ENCODE measurements at places on chromosomes 4 and X.

GRCh38 chr4:122244764-122245163 lies 92.6 kb downstream of the BLTP1 start:
- DNase-seq, result no peak

DNA sequence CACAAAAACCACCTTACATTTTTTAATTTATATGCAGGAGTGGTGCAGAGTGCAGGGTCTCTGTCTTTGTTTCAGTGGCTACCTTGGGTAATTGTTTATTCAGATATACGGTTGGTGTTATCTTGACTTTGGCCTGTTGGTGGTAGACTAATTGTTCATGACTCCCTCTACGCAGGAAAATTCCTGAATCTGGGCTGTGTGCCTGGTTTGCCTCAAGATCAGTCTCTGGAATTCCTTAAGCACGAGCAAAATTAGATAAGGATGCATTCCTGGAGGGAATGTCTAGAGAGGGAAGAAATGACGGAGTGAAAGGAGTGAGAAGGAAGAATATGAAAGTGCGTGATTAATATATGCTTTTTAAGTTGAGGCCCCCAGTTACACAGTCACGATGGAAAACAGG lies 576.9 kb upstream of the PCDH10 start:
- no peak for DNase-seq

DNA sequence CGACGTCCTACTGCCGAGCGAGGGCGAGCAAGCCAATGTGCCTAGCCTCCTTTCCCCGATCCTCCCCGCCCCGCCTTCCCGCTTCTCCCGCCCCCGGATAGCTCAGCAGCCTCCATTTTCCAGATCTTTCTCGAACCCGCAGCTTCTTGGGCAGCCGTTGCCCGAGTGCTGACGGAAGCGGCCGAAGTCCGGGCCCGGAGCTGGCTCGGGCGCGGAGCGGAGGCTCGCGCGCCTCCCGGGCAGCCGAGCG lies 172 bp upstream of the HSPA4L start:
- DNase-seq, result peak; percentile 13

GRCh38 chrX:49230500-49231232 lies 2.5 kb downstream of the CACNA1F start:
- DNase-seq, result peak; percentile 46

- DNase-seq, result no peak
These were observed at the start of gene S100G for GRCh38 chrX:16649858-16650257. Gene S100G, plus strand, starts transcription at chrX:16650158. Its CDS starts 849 bp downstream, at chrX:16651007.

DNA sequence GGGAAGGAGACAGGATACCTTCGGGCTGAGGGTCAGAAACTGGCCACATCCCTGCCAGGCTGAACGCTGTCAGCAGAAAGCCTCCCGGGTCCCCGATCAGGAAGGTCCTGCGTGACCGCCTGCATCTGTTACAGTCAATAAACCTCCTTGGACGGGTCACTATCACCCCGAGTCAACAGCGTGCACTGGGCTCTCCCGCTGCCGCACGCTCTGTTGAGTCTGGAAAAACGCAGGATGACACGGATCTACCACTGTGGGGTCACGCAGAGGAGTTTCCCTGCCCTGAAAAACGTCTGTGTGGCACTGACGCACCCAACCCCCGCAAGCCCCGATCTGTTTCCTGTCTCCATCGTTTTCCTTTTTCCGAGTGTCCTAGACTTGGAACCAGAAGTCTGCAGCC lies 12.1 kb downstream of the PPP2R3B start:
- no peak for DNase-seq

DNA sequence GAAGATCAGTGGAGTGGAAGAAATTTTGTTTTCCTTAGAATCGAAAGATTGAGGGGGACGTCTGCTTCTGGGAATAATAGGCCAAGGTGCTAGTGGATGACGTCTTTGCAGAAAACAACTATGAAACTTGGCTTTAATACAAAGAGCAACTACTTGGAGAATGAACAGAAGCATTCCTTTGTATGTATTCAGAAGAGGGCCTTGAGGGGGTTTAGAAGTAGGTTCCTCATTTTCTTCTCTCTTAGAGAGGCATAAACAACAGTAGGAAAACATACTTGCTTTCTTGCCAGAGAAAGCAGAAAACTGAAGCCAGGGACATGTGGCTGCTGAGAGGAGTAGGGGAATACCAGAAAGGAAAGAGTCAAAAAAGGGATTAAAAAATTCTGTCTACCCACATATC lies 167.8 kb downstream of the ZNF330 start:
- DNase-seq, result no peak

GRCh38 chrX:38799995-38800580 lies 1.2 kb upstream of the MID1IP1 start:
- peak; percentile 30 for DNase-seq

- no peak for DNase-seq
These were observed 15.6 kb upstream of the FAM47E start for GRCh38 chr4:76235915-76236314.

DNA sequence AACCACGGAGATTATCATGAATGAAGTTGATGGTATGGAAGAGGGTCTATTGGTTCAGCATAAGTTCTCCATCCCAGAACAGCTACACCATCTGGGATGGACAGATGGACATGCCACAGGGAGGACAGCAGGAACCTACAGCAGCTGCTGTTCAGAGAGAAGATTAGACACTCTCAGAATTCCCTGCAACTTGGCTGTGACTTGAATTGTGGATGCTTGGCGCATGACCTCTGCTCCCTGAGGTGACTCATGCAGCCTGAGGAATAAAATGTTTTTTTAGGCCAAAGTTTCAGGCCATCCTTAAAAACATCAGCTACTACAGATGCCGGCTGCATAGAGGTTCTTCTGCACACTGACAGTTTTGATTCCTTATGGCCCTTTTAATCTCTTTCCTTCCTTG lies 97.3 kb downstream of the RS1 start:
- DNase-seq, result no peak

- no peak for DNase-seq
These were observed 24.5 kb downstream of the IL15 start for GRCh38 chr4:141660880-141661279.

DNA sequence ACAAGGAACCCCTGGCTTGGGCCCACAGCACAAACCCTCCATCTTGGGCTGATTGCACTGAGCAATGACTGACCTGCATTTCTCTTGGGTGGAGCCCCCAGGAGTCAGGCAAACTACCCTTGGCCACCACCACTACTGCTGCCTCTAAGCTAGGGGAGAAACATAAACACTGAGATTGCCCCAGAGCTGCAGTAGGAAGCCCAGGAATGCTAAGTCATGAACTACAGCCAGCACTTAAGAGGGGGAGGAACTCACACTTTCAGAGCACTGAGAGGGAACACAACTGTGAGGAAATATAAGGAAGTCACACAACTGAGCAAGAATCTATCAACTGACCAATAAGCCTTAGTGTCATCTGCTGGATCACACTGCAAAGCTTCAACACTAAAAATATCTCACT lies 111.6 kb upstream of the PPP3CA start:
- no peak for DNase-seq

DNA sequence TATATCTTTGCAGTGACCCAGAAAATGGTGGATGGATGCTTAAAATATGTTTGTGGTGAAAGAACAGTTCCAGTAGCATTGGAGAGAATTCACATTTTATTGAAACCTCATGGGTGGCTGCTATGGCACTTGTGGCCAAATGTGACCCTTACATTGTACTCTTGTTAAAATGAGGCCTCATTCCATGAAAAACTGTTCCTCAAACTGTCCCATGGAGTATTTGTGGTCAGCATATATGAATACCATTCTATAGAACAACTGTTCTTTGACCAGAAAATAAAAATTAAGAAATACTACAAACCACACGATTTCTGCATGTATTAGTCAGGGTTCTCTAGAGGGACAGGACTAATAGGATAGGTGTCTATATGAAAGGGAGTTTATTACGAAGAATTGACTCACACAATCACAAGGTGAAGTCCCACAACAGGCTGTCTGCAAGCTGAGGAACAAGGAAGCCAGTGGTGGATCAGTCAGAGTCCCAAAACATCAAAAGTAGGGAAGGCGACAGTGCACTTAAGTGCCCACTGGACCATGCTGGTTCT lies 35.1 kb downstream of the GEMIN8 start:
- no peak for DNase-seq

DNA sequence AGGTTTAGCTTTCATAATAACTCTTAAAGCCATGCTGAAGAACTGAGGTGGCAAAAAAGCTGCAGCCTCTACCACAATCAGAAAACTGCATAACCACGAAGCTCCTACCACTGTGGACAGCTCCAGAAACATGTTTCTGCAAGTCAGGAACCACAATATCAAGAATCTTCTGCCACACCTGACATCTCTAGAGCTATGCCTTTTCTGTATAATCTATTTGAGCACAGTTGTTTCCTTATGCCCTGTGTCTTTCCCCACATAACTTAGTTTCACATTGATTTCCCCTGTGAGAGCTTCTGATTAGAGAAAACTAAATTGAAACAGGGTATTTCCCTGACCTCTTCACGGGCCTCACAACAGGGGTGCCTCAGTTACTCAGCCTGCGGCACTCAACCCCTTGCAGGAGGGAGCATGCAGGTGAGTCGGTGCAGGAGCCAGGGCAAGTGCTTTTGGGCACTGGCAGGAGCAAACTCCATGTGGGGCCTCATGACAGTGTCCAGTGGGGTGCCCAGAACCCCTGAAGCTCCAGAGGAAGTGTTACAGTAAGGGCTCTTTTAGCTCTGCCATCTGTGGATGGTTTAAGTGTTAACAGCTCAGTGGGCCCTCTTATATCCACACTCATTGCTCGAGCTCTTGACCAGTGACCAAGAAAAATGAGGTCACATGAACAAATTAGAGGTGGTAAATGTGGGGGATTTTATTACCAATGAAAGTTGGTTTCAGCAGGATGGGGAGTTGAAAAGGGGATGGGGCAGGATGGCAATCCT lies 132.8 kb upstream of the BMP3 start:
- DNase-seq, result no peak

- no peak for DNase-seq
These were observed 1.3 kb downstream of the SPATA18 start for GRCh38 chr4:52052475-52052780.

DNA sequence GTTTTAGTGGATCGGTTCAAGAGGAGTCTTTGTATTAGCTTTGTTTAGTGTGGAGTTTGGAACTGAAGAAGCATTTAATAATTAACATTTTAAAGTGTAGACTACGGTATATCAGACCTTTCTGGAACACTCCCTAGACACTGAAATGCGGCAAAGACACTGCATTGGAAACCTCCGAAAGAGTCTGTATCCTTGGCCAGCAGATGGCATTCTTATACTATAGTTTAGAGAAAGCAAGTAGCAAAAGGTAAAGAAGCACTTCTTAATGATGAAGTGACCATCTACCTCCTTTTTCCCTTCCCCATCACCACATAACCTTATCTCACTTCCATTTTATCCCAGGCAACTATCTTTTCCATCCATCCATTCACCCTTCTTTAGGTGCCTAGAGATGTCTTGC lies 7.6 kb downstream of the FABP2 start:
- DNase-seq, result peak; percentile 48

- no peak for DNase-seq
These were observed 48.5 kb upstream of the CYSLTR1 start for GRCh38 chrX:78375894-78376293.

DNA sequence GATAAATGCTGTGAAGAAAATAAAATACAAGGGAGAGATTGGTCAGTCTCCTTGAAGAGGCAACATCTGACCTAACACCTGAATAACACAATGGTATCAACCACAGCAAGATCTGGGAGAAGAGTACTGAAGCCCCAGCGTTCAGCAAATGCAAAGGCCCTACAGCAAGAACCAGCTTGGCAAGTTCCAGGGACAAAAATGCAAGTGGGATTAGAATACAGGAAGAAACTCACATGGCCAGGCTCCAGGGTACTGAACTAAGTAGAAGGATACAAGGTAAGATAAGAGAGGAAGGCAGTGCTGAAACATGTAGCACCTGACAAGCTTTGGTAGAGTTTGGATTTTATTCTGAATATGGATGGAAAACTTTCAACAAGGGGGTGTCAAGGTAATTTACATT lies 3.6 kb downstream of the SMIM14 start:
- DNase-seq, result no peak

DNA sequence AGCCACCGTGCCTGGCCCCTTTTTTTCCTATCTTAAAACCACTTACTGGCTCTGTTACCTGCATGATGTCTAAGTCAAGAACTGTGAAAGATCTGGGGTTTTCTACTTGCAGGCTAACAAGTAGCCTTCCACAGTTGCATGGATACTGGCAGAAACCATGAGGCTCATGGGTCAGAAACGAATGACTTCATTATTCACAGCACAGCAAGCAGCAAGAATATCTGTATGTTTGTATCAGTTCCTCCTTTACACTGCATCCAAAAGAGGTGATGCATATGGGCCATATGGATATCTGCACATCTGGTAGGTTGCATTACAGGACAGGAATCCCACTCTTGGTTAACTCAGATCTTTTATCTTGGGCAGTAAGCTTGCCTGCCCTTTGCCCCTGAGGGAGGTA lies 154.9 kb upstream of the NUDT6 start:
- DNase-seq, result no peak

DNA sequence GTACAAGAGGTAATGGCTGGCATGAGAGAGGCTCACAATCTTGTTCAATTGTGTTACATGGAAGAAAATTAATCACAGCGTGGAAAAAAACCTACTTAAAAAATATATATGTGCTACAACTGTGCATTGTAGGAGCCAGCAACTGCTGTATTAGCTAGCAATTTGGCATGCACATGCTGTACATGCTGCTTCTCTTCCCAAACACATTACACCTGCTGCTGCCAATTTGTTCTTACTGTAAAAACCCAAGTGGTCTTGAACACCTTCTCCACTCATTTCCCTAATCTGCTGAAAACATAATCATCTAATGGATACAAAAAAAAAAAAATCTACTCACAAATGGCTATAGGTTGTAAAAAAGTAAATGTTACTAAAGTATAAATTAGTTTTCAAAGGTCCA lies 264.2 kb downstream of the INPP4B start:
- no peak for DNase-seq

- no peak for DNase-seq
These were observed 127.2 kb upstream of the RPS6KA3 start for GRCh38 chrX:20393944-20394343.

GRCh38 chrX:132778917-132779316 lies 179.5 kb downstream of the HS6ST2 start:
- no peak for DNase-seq

GRCh38 chr4:103415801-103416200 lies 217.7 kb upstream of the CENPE start:
- DNase-seq, result no peak

DNA sequence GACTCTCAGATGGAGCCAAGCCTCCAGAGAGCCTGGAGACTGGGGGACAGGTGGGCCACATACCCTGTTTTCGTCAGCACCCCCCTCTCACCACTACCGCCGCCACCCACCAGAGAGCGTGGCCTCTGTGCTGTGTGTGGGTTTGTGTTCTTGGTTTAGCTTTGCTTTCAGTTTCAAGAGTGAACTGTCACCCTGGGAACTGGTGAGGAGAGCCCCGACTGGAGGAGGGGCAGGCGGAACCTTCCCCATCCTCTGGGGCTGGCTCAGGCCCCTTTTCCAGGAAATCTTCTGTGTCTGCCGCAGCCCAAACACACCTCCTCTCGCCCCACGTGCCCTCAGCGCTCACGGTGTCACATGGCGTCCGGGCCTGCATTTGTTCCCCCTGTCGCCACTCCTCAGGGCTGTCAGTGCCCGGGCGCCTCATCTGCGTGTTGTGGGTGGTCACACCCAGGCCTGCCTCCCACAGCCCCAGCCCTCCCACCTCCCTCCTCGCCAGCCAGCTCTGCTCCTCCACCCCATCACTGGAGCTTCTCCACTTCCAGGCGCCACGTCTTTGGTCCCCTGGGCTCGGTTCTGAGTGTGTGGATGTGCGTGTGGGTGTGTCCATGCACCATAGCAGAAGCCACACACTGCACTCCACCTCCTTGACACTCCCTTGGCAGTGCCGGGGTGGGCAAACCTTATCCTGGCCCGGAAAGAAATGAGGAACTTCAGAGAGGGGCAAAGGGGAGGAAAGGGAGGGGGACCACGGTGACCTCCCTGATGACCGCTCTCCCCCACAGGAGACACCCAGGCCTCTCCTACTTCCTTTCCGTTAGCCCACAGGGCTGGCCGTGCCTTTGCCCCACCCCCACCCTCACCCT lies 27.8 kb downstream of the ELF4 start:
- DNase-seq, result peak; percentile 76

Measured in CD4-positive, alpha-beta T cell treated with Interleukin-6 at 100 ng/mL for 8 hours (primary cell).